ENCODE measurements at places on chromosomes 7 and 10. TPM values are rescaled to one million over a fixed set of nuclear protein-coding genes. Genes with fewer than 3 reads are reported as not detected.

GRCh38 chr7:123372368-123372767 lies 162.0 kb downstream of the IQUB start:
- no peak for DNase-seq

- no peak for DNase-seq
Observed at GRCh38 chr7:153943861-153944260, 108.3 kb upstream of the DPP6 start.

SPACDR gene
- 0.95 TPM for total RNA-seq

DNA sequence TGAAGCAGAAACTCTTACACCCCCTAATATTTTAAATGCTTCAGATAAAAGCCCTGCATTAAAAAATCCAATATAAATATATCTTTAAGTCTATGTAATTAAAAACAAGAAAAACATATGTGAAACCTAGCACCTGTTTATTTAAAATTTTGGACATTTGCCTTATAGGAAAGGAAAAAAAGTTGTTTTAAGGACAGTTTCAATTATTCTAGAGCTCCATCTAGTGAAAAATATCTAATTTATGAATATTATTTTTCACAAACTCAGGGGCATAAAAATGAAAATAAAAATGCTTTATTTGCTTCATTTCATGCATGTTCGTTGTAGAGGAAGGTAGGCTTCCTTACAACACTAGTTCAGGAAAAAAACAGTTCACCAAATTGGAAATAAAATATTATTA lies 26.1 kb downstream of the ENKUR start:
- no peak for DNase-seq

DNA sequence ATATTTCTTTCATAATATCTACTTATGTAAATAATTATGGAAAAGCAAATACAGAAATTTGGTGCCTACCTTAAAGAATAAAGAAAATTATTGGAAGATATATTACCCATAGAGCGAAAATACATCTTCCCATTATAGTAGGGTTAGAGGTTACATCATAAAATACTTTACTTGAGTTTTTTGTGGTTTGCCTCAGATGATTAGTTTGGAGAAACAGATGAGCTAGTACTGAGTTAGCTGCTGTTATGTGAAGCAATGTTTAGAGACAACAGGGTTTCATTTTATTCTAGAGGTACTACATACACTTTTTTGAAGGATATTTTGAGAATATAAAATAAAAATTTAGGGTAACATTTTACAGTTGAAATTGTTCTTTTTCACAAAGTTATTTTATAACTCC lies 2.9 kb upstream of the MLLT10 start:
- DNase-seq = no peak

DNA sequence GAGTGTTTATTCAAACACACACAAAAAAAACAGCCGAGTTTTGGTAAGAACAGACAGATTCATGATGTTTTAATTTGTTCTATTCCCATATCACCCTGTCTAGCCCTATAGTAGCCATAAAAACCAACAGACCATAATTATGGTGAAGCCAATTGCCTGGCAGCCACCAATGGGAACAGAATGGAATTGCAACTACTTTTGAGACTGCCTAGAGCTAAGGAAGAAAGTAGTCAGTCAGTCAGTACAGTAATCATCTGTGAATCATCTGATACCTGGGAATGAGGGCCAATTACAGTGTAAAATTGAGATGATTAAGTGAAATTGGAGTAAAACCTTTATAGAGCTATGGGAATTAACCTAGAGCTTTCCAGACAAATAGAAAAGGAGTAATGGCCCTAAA lies 952.7 kb upstream of the KCND2 start:
- no peak for DNase-seq

DNA sequence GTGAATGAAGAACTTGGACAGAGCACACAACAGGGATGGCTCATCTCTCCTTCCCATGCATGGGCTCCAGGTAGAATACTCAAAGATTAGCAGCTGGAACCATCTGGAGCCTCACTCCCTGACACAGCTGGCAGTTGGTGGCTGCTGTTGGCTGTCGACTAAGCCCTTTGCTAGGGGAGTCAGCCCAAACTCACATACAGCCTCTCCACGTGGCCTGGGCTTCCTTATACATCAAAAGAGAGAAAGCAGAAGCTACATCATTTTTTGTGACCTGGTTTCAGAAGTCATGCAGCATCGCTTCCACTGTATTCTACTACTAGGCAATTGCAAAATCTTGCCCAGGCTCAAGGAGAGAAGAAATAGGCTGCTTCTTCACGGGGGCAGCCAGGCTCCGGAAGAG lies 24.4 kb downstream of the ASNS start:
- no peak for DNase-seq

NPTX2 gene
- 12.6 TPM for total RNA-seq

- DNase-seq = no peak
Observed at GRCh38 chr7:69619054-69619453, 20.8 kb downstream of the AUTS2 start.

KMT2E gene
- 109 TPM for total RNA-seq

DNA sequence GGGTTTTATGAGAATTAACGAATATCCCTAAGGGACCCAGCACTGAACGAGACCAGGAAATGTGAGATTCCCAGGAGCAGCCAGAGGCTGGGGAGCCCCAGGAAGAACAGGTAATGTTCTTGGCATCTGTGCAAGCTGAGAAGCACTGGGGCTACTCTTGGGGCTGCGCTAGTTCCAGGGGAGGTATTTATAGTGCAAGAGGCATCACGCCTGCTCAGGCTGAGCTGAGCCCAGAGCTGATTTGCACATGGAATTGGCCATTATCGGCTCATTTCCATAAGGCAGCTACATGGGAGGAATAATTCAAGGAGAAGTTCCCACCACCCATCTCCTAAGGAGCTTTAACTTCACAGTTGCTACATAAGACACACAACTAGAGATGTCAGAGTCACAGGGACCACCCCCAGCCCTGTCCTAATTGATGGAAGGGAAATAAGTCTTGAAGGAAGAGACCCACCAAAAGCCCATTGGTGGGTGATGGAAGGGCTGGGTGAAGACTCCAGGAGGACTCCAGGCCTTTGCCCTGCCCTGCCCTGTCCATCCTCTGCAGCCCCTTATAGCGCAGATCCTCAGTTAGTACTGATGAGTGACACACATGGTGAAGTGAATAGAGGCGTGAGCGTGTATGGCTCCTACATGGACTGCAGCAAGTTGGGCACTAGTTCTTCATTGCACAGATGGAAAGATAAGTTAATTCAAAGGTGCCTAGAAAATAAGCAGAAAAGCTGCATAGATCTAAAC lies 178.9 kb downstream of the GRID1 start:
- no peak for DNase-seq

DNA sequence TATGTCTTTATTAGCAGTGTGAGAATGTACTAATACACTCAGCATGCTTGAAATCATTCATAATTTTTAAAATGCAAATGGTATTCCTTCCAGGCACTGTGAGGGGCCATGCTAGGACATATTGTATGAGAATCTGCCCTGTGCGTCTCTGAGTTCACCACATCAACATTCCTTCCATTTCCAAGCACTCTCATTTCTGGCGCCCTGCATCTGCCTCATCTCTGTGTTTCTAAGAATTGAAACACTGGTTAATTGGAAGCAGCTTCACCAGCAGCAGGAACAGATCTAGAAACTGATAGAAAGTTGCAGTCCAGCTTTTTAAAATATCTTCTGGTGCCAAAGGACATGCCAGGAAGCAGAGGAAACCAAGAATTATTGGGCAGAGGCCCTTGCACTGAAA lies 555.9 kb upstream of the DPP6 start:
- DNase-seq = no peak

ANXA8L1 gene
- total RNA-seq = 0.68 TPM

VPS26A gene
- 35.7 TPM for total RNA-seq

PTPN20 gene
- total RNA-seq = 3.0 TPM

ADAMTS14 gene
- total RNA-seq = 0.41 TPM

DNA sequence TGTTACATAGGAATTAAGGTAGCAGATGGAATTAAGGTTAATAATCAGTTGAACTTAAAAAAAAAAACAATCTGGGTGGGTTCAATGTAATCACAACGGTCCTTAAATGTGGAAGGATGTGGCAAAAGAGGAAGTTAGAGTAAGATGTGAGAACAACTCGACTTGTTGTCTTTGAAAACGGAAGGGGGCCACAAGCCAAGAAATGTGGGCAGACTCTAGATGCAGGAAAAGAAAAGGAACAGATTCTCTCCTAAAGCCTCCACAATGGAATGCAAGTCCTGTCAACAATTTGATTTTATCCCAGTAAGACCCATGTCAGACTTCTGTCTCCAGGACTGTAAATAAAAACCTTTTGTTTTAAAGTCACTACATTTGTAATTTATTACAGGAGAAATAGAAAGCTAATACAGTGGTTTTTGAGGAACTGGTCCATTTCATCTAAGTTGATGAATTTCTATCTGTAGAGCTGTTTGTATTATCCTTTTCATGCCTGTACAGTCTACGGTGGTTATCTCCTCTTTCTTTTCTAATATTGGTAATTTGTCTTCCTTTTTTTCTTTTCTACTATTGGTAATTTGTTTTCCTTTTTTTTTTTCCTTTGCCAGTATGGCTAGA lies 8.6 kb downstream of the MCMBP start:
- no peak for DNase-seq

GRCh38 chr7:107267138-107267537 lies 98.3 kb downstream of the HBP1 start:
- DNase-seq = no peak

- no peak for DNase-seq
Observed at GRCh38 chr7:153447011-153447410, 605.2 kb upstream of the DPP6 start.

- DNase-seq = no peak
Observed at GRCh38 chr7:68752485-68753178, 845.6 kb upstream of the AUTS2 start.

DNA sequence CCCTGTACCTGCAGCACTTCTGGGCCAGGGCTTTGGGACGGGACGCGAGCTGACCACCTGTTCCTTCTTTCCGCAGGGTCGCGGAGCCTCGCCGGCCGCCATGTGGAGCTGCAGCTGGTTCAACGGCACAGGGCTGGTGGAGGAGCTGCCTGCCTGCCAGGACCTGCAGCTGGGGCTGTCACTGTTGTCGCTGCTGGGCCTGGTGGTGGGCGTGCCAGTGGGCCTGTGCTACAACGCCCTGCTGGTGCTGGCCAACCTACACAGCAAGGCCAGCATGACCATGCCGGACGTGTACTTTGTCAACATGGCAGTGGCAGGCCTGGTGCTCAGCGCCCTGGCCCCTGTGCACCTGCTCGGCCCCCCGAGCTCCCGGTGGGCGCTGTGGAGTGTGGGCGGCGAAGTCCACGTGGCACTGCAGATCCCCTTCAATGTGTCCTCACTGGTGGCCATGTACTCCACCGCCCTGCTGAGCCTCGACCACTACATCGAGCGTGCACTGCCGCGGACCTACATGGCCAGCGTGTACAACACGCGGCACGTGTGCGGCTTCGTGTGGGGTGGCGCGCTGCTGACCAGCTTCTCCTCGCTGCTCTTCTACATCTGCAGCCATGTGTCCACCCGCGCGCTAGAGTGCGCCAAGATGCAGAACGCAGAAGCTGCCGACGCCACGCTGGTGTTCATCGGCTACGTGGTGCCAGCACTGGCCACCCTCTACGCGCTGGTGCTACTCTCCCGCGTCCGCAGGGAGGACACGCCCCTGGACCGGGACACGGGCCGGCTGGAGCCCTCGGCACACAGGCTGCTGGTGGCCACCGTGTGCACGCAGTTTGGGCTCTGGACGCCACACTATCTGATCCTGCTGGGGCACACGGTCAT lies 13.3 kb downstream of the GPR146 start:
- no peak for DNase-seq

- no peak for DNase-seq
Observed at GRCh38 chr10:113867904-113868303, 13.4 kb downstream of the NHLRC2 start.

DNA sequence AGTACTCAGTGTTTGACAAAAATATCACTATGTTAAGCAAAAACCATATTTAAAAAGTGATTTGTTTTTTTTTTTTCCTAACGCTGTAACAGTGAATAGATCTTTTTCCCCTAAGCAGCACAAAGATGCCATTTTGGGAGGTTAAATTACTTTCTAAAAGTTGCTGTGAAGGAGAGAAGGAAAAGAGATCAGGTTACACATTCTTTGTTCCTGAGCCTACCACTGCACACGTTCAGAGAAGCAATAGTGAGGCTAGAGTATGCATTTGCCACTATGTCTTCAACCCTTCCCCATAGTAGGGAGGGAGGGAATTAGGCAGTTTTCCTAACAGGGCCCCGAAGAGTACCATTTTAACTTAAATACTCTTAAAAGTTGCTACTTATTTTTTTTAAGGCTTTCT lies 38.9 kb downstream of the BMPR1A start:
- no peak for DNase-seq

DNA sequence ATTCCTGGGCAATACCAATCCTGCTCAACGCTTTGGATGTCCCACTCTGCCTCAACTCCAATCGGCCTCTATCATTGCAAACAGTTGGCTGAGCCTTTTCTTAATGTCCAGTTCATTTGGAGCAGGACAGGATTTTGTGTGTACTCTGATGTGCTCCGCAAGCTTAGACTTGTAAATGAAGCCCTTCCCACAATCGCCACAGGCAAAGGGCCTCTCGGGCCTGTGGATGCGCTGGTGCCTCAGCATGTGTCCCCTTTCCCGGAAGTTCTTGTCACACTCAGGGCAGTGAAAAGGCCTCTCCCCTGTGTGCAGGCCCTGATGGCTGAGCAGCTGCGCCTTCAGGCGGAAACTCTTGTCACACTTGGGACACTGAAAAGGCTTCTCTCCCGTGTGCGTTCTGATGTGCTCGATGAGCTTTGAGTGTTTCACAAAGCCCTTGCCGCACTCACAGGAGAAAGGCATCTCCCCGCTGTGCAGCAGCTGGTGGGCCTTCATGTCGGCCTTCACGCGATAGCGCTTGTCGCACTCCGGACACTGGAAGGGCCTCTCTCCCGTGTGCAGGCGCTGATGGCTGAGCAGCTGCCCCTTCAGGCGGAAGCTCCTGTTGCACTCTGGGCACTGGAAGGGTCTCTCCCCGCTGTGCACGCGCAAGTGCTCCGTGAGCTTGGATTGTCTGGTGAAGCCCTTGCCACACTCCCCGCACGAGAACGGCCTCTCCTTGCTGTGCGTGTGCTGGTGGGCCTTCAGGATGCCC lies 20.0 kb downstream of the ZNF786 start:
- peak; percentile 37 for DNase-seq

DNA sequence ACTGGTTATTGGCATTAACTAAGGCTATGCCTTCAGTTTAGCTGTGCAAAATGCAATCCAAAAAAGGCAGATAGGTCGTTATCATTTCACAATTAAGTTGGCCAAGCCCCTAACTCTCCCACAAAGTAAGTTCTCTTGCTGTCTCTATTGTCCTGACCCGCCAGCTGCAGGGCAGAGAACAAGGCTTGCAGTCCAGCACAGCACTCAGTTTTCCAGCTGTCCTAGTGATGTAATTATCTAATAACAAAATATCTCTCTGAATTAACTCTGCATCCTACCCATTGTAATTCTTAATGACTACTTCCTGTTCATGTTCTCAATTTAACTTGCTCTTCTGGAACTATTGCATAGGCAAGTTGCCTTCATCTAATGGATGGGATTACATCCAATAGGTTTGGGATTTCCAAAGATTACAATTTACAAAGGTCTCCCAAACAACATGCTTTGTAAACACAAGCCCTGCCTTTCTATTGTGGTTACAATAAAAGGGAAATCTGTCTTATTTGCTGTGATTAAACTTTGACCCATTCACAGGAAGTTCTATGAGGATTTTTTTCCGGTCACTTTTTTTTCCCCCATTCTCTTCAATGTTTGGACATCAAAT lies 55.2 kb downstream of the CDK6 start:
- DNase-seq = no peak

All from sigmoid colon (tissue), 7 donors.